ENCODE measurements at places on chromosomes 12 and 14. TPM values are rescaled to one million over a fixed set of nuclear protein-coding genes. Genes with fewer than 3 reads are reported as not detected.
A peak's percentile ranks its signal among the peaks of the same experiment; 100 is the strongest.

DNA sequence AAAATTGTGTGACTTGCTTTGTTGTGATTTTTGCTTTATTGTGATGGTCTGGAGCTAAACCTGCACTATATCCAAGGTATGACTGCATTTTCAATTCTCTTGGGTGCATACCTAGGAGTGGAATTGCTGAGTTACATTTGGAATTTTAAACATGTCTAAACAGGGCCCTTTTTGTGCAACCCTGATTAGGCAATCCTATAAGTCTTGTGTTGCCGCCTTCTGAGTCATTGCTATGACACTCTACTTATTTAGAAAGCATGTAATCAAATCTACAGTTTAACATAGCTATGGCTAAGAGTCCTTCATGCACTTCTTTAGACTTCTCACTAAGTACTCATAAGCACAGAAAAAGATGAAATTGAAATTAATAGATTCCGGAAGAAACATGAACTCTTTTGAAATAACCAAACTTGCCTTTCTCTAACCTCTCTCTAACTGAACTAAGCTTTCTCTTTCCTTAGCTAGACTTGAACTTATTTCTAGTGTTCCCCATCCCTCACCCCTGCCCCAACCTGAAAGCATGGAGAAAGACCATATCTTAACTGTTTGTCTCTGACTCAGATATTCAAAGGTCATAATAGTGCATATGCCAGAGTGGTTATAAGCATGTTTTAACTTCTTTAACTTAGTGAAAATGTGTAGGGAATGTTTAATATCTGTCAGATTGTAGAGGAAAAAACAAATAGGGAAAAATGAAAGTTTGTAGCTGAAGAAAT is 203.0 kb downstream of the SNAPC1 start:
- peak; percentile 79 for DNase-seq

- no peak for DNase-seq
These were observed 6.4 kb upstream of the GAS2L3 start for GRCh38 chr12:100566887-100567637.

- DNase-seq, result no peak
These were observed 2.7 kb downstream of the PLEKHD1 start for GRCh38 chr14:69487226-69487625.

- no peak for DNase-seq
These were observed 39.1 kb upstream of the STAB2 start for GRCh38 chr12:103547929-103548328.

DNA sequence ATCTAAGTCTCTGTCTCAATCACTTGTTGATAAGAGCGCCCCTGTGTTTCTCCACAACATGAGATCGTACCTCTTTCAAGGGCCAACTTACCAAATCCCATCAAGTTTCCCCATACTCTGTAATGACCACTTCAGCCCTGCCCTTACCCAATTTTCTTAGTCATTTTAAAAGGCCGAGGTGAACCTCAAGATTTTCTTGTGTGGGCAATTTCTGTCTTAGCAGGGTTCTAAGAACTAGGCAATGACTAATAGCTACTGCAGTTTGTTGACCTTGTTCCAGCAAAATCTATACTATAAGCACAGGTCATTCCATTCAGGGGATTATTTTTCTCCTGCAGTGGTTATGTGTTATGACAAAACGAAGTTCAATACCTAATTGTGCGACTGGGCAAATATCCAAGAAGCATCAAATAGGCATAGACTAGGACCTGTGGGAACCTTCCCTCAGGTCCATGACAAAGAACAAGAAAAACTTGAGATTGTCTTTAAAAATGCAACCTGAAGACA is 359.8 kb downstream of the PCNX1 start:
- peak; percentile 46 for DNase-seq

DNA sequence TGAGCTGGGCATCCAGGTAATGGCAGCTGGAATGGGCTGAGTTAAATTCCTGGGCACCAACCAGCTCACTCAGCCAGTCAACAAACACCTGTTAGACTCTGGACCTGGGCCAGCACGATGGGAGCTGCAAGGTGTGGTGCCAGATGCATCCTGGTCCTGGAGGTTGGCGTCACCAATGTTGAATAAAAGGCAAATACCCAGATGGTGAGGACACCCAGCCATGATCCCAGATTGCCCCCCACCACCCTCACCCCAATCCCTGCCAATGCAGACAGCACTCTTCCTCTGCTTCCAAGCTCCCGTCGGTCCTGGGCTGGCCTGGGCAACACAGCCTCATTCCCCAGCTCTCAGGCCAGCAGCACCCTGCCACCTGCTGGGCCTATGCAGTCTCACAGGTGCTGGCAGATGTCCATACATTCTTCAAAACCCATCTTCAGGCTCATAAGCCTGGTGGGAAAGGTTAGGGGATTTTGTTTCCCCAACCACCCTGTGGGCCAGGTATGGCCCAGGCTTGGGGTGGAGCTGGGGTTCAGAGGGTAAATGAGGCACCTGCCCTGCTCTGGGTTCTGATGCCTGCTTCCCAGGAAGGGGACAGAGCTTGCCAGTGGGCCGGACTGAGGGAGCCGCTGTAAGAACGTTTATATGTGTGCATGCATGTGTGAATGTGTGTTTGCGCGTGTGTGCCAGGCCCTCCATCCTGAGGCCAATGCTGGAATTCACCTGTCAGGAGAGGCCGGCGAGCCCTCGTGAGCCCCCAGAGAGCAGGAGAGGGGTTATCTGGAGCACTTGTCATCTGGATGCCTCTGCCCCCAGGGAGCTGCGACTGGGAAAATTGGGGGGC is 58.0 kb downstream of the LGMN start:
- DNase-seq, result peak; percentile 66

GPD1 gene
- total RNA-seq, result 0.27 TPM

TTC9 gene
- 0.80 TPM for total RNA-seq
